GM04504 (cell line): ENCODE measurements at places on chromosomes 12 and 14.

- DNase-seq: no peak
Observed at GRCh38 chr12:89948271-89949175, 239.9 kb upstream of the ATP2B1 start.

GRCh38 chr14:39243831-39244230, 10.1 kb downstream of the MIA2 start:
- DNase-seq: no peak

- no peak for DNase-seq
Observed at GRCh38 chr12:20585913-20586312, 109.2 kb upstream of the SLCO1C1 start.

GRCh38 chr12:94244165-94245133, 96.1 kb downstream of the PLXNC1 start:
- no peak for DNase-seq

DNA sequence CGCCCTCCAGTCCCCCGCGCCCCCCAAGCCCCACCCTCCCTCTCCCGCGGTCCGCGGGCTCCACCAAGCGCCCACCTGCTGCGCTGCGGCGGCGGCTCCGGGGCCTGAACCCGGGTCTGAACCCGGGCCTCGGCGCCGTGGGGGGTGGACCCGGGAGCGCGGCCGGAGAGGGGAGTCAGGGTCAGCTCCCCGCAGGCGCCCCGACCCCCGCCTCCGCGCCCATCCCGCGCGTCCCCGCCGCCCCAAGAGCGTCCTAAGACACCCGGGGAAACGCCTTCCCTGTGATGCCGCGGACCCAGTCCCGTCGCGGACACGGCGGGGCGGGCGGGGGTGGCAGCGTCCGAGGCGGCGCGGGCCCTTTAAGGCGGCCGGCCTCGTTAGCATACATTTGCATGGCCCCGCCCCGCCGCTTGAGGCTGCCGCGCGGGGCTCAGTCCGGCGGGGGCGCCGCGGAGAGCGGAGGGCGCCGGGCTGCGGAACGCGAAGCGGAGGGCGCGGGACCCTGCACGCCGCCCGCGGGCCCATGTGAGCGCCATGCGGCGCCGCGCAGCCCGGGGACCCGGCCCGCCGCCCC, at the start of gene MMP17:
Gene MMP17, plus strand, starts transcription at position 433 of the 574 bp plus-strand sequence. Its CDS starts 102 bp downstream, at position 535.
- DNase-seq: no peak

GRCh38 chr14:79805636-79806035, 405.7 kb downstream of the DIO2 start:
- DNase-seq: no peak

DNA sequence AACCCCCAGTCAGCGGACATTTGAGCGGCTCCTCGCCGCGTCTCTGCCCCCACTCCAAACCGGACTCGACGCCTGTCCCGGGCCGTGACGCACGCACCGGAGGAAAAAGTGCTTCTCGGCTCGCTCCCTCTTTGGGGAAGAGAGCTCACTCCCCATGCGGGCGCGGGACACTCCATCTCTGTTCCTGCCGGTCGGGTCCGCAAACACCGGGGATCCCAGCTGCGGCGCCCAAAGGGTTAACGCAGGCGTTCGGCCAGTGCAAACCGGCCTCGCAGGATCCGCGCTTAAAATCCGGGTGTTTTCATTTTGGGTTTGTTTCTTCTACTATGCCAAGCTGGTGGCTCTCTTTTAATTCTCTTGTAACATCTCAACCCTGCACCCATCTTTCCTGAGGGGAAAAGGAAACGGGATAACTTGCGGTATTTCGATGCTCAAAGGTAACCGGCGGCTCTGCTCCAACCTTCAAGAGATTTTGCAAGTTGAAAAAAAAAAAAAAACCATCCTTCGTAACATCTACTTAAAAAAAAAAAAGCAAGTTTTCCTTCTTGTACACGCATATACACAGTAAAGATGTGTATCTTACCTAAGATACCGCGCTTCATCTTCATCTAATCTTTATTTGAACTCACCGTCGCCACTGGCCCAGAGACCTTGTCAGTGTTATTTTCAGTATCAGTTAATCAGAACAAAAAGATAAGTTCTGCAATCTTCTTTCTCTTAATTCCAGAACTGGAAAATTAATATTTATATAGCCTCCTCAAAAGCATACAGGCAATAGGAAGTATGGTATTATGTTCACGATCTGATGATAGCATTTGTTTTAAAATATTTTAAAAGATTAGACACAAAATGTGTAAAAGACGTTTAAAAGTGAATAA, 1.6 kb upstream of the ATP2B1 start:
- DNase-seq: peak; percentile 38

- no peak for DNase-seq
Observed at GRCh38 chr14:105859717-105860614, 333.6 kb downstream of the TMEM121 start.

- no peak for DNase-seq
Observed at GRCh38 chr12:116929885-116930284, 19.1 kb downstream of the FBXW8 start.

GRCh38 chr12:133080026-133080367, 726 bp upstream of the ZNF140 start:
- peak; percentile 97 for DNase-seq

- no peak for DNase-seq
Observed at GRCh38 chr14:90513161-90514014, 116.6 kb downstream of the CALM1 start.

- no peak for DNase-seq
Observed at GRCh38 chr12:8455727-8456360, at the start of gene CLEC6A. CLEC6A (plus strand) TSS chr12:8455962; CDS start chr12:8456112, 150 bp downstream.

DNA sequence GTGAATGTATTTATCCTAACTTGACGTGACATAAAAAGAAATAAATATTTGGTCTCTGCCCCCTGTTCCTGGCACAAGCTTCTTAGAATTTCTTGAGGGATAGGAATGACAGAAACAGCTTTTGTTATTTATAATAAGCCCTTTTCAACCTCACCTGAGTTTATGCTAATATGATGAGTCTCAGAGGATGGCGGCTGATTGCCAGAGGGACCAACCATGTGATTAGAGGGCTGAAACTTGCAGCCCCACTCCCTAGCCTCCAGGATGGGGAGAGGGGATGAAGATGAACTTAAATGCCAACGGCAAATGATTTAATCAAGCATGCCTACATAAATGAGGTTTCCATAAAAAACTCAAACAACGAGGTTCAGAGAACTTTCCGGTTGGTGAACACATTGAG, 42.9 kb downstream of the DNAI7 start:
- no peak for DNase-seq

DNA sequence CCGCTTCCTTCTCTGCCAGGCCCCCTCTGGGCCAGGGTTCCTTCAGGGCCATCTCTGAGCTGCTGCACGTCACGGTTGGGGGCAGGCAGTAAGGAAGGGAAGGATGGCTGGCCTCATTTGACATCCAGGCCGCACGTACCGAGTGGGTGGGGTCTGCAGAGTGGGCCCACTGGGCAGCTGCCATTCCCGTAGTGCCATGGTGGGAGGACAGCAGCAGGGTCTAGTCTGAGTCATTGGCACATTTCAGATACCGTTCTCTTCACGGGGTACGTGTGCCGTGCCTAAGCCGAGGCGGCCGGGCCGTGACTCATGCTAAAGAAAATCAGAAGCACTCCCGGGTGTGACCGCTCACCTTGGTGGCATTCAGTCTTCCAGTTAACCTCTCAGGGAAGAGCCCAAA, 43.9 kb downstream of the IL31 start:
- DNase-seq: no peak

DNA sequence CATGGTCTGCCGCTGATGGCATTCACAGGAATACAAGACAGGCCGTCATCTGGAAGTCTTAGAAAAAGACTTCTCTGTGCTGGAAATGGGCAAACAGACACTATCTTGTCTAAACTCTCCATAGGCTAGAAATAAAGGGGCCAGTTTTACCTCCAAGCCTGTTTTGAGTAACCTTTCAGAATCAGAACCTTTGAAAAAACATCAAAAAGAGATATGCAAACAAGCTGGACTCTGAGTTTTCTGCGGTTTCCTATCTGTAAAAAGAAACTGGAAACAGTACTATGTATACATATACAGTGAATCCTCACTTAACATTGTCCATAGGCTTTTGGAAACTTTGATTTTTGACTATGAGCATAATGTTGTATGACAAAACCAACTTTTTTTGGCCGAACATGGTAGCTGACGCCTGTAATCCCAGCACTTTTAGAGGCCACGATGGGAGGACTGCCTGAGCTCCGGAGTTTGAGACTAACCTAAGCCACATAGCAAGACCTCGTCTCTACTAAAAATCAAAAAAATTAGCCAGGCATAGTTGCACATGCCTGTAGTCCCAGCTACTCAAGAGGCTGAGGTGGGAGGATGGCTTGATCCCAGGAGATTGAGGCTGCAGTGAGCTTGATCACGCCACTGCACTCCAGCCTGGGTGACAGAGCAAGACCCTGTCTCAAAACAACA, 92.9 kb upstream of the MAX start:
- DNase-seq: no peak

DNA sequence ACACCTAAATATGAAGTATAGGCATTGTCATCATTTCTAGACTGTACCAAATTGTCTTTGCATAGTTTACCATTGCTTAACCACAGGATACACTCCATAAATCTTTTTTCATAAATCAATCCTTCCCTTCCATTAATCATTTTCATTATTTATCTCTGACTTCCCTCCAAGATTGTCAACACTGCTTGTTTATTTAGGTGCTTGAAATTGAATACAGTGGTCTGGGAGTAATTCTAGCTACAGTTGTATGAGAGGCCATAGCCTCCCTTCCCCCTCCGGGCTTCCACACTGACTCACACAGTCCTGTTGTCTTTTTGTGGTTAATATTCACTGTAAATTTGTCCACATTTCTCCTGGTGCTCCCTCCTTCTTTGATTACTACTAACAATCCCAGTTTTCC, 114.2 kb upstream of the ARID2 start:
- DNase-seq: peak; percentile 32

DNA sequence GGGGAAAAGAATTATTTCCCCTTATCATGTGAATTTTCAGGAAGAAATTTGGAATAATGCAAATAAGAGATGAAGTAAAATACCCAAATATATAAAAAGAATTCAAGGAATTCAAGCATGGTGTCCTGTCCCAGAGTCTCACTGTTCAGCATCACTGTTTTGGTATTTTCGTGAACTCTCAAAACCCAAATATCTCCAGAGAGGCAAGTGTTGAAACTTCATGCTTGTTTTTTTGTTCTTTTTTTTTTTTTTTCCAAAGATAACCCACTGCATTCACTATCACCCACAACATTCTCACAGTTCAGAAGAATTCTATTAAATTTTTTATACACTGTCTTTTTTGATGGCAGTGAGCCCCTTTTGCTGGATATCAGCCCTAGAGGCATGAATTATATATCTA, 354.9 kb downstream of the DIO2 start:
- no peak for DNase-seq

GRCh38 chr14:62988967-62989366, 56.3 kb downstream of the KCNH5 start:
- DNase-seq: no peak

DNA sequence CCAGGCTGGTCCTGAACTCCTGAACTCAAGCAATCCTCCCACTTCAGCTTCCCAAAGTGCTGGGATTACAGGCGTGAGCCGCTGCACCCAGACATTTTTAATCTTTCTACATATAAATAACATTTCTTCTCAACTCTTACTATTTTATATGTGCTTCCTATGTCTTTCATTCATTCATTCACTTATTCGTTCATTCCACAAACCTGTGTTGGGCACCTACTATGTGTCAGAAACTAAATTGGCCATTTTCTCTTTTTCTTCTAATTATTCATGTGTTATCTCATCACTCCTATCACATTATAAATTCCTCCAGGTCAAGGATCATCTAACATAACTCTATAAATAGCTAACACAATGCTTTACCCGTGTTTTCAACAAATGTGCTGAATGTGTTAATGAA, 23.7 kb downstream of the FOXA1 start:
- DNase-seq: no peak

DNA sequence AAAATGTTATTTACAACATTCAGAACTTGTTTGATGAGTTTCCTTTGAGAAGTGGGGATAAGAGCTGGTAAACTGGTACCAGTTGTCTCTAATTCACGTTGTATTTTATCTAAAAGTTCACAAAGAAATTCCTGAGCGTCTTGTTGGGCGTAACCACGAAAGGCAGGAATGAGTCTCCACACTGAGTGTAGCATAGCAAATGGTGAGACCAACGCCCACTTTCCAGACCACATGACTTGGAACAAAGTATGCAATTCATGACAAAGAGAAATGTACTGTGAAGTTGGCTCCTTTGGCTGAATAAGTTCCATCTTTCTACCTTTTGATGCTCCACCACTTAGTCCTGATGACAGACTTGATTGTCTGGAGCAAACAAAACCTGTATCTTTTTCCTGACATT, 18.4 kb downstream of the USP44 start:
- DNase-seq: no peak

DNA sequence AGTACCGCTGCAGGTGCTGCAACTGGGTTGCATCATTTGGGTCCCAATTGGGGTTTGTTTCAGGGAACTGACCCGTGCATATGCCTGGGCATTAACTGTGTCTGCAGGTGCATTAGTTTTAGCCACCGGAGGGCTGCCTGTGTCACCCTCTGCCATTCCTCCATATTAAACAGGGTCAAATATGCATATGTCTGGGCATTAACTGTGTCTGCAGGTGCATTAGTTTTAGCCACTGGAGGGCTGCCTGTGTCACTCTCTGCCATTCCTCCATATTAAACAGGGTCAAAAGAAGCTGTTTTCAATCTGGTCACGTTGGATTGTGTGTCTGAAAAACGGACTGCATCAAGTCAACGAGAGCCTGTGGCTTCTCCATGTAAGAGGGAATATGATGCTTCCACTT, 1317.0 kb downstream of the TMEM121 start:
- no peak for DNase-seq

DNA sequence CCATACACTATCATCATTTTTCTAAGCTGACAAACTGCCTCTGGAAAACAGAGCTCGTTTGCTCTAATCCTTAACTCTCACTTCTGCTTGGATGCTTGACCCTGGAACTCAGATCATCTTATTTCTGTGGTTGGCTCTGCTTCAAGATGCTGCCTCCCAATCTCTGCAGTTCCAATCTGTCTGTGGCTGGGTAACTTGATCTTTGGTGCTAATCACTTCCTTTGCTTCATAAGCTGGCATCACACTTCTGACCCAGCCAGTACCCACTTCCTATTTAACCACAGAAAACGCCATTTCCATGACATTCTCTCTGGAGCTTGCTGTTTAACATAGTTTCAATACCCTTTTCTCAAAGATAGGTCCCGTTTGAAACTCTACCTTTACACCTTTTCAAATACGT, 254.2 kb downstream of the ACSS3 start:
- DNase-seq: no peak

DNA sequence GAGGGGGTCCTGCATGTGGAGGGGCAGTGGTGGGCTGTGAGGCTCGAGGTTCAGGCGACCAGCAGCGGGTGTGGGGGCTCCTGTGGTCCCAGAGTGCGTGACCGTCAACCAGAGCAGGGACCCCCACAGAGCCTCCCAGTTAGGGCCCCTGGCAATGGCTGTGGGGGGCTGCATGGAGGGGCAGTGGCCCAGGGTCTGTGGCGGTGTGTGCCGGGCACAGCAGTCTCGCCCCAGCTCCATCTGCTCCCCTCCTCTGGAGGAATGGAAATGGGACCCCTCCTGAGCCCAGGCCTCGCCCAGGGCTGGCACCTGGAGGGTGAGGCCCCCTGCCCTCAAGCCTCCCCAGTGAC, 210.8 kb upstream of the C14orf180 start:
- DNase-seq: no peak

- DNase-seq: no peak
Observed at GRCh38 chr12:43245947-43246346, 306.1 kb downstream of the ADAMTS20 start.
